ENCODE measurements at places on chromosomes 2 and 18. TPM values are rescaled to one million over a fixed set of nuclear protein-coding genes. Genes with fewer than 3 reads are reported as not detected.

The LONRF2 gene
- 0.02 TPM for total RNA-seq

The OSBPL1A gene
- total RNA-seq: 2.9 TPM

The HNMT gene
- not detected for total RNA-seq

The CGREF1 gene
- 6.4 TPM for total RNA-seq

The TPGS2 gene
- 158 TPM for total RNA-seq

DNA sequence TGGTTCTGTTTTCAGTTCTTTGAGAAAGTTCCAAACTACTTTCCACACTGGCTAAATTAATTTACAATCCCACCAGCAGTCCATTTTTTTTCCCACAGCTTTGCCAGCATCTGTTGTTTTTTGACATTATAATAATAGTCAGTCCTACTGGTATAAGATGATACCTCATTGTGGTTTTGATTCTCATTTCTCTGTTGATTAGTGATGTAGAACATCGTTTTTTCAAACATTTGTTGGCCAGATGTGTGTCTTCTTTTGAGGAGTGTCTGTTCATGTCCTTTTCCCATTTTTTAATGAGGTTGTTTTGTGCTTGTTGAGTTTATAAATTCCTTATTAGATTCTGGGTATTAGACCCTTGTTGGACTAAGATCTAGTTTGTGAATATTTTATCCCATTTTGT, 376.8 kb upstream of the NT5C1B start:
- no peak for DNase-seq

DNA sequence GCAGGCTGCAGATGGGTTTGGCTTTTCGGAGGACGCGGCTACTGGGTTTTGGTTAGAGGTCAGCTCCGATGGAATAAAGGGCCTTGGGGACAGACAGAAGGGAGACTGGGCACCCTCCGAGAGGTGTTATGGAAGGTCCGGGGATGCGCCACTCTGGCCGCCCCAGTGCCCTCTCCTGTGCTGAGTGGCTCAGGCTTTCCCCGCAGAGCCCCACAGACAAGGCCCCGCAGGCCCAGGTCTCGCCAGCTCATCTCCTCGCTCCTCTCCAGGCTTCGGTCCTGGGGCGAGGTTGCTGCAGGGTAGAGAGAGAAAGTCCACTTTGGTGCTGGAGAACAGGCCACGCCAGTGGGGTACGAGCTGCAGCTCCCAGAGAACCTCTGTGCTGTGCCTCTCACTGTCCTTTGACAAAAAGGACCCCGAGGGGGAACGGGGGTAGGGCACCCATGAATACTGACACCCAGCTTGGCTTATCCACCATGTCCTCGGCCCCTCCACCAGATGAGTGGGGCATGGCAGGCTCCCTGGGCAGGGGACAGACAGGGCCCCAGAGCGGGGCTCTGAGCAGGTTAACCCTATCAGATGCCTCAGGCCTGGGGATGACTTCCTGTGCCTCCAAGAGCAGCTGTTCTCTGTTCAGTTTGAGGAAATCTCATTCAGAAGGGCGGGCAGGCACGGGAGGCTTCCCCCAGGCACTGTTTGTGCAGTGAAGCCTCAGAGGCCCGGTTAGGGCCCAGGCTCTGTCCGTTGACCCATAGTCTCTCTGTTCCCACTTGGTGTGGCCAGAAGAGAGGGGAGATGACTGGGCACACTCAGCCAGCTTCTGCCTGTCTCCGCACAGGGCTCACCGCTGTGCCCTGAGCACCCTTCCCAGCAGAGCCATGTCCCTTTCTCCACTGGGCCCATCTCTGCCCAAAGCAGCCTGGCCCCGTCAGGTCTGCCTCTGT, 15.7 kb upstream of the CNNM3 start:
- no peak for DNase-seq

DNA sequence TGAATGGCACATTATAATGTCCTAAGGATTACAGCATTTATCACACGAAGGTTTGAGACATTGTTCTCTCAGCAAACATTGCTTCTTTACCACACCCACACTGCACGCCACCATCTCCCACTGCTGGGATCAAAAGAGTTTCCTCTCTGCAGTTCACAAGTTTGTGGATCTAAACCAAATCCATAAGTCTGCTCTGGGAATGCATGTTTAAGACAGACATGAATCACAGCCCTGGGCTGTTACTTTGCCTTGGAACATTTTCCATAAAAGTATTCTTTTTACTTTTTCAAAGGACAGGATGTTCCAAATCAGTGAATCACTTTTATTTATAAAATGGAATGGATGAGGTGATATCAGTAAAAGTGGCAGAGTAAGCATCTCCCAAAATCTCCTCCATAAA, 36.1 kb downstream of the STPG4 start:
- no peak for DNase-seq

DNA sequence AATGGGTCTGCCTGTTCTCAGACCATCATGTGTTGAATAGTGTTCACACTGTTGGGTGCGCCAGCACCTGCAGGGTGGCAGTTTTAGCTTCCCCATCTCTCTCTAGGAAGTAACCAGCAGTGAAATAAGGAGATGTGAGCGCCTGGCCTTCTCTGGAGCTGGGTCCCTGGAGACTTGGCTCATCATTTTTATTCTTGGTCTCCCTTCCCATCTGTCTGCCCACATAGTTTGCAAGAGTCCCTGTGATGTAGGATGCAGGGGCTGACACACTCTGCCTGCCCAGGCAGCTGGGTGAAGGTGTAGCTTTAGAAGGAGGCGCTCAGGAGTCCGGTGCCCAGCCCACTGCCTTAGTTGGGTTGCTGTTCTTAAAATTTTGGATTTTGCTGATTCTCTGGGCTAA, 172.2 kb downstream of the LDLRAD4 start:
- DNase-seq: no peak

GRCh38 chr18:65235966-65236624, 514.7 kb upstream of the CDH7 start:
- DNase-seq: no peak

DNA sequence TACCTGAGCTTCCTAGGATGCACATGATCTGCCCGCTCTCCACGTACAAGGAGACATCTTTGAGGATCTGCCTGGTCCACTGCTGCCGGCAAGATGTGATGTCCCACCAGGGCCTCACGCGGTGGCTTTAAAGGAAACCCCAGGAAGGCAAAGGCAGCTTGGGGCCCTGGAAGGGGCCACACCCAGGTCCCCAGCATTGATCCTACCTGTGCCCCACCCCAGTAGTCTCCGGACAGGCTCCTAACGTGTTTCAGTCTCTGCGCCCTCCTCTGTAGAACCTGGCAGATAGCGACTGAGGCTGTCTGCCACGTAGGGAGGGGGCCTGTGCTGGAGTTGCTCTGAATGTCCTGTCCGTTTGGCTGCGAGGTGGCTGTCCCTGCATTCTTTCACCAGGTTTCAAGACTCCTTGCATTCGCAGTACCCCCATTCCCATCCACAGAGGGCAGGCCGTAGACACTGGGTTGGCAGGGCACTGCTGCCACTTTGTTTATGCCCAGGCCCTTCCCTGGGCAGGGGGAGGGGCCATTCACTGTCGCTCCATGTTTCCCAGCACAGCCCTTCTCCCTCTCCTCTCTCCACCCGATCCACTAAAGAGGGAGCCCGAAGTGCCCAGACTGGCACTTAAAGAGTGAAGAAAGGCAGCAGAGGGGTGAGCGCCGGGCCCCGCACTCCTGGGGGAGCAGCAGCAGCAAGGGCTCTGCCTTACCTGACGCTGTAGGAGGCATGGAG, 644 bp downstream of the ABCG5 start:
- no peak for DNase-seq

DNA sequence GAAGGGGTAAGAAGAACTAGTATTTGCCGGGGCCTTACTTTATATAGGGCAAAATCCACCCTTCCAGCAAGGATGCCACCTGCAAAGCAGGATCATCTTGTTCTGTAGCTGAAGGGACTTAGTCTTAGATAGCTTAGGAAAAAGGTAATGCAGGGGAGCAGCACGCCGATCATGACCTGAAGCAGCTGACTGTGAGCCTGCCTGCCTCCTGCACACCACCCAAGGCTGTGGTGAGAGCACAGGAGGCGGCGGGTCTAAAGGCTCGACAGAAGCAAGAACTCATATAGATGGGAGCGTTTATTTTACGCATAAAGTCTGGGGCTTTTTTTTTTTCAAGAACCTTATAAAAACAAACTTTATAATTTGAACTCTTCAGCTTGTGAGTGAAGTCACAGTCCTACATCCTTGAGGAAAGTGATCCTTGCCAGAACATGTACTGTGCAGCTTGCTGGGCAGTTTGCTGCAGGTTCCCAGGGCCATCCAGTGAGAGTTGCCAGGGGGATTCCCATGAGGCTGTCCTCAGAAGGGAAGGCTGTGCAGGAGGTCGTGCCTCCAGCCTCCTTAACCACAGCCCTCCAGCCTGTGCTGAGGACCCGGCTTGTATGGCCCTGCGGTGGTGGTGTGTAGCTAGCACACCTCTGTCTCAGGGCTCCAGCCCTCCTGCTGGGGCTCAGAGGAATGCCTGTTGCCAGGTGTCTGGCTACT, 92.1 kb downstream of the RNF144A start:
- no peak for DNase-seq

DNA sequence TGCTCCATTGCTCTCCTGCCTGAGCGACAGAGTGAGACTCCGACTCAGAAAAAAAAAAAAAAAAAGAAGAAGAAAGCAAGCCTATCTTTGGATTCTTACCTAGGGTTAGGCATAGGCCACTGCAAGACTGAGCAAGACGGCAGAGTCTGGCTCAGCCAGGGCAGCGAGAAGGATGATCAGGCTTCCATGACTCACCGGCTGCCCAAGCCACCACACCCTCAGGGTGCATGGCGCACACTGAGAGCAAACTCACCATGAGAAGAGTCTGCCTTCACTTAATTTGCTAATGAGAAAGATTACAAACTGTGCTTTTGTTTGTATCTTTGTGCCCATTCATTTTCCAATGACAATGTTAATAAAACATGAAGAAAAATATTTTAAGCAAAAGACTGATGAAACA, 8.2 kb downstream of the FAM110C start:
- DNase-seq: no peak

DNA sequence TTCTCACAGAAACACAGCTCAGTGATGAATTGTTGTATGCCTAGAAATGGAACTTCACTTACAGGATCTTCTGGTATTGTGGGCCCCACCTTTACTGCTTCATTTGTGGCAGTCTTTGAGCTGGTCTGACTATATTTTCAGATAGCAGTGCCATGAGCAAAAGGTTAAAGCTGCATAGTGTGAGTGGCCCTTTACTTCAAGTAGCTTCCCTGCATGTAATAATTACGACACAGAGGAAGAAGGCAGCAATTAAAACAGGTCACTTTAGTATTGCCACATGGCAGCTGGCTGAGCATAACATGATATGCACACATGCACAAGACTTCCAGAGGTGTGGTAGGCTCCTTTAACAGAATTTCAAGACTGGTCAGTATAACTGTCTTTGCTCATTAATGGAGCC, 426.3 kb upstream of the ZEB2 start:
- no peak for DNase-seq

DNA sequence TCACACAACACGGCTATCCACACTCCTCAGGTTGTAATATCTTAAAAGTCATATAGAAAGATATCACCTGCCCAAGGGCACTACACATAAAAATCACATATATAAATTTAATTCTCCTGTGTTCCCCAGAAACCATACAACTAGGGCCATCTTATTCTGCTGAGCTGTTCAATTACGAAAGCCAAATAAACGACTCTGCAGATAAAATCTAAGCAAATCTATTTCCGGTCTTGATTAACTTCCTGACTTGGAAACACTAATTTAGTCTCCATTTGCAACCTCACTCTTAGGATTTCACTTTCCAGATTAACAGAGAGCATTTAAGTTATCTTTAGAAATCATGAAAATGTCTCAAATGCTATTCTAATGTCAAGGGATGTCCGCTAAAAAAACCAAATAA, 23.9 kb upstream of the STK17B start:
- DNase-seq: no peak

DNA sequence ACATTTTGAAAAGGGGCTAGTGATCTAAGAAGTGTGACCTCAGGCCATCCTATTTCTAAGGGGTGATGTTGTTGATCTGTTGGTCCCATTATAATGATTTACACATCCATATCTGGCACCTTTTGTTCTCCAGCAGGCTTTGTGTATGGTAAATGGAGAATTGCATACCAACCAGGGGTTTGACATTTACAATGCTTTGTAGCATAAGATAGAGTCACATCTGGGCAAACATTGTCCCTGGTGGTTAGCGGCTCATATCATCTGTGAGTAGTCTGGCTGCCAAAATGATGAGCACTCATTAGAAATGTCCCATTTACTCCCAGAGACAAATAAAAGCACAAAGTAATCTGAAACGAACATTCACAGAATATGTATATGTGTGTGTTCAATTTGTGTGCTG, 1775.5 kb upstream of the CELF4 start:
- DNase-seq: no peak

DNA sequence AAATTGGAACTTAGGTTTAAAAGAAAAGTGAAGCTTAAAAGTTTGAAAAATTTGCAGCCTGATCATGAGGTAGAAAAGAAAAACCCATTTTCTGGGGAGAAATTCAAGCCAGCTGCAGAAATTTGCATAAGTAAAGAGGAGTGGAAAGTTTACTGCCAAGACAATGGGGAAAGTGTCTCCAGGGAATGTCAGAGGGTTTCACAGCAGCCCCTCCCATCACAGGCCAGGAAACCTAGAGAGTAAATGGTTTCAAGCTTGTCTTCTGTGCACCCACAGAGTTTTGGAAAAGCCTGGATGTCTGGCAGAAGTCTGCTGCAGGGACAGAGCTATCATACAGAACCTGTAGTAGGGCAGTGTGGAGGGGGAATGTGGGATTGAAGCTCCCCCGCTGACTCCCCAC, 254.0 kb upstream of the FSIP2 start:
- no peak for DNase-seq

GRCh38 chr2:18119883-18120282, 241.4 kb downstream of the KCNS3 start:
- DNase-seq: no peak

DNA sequence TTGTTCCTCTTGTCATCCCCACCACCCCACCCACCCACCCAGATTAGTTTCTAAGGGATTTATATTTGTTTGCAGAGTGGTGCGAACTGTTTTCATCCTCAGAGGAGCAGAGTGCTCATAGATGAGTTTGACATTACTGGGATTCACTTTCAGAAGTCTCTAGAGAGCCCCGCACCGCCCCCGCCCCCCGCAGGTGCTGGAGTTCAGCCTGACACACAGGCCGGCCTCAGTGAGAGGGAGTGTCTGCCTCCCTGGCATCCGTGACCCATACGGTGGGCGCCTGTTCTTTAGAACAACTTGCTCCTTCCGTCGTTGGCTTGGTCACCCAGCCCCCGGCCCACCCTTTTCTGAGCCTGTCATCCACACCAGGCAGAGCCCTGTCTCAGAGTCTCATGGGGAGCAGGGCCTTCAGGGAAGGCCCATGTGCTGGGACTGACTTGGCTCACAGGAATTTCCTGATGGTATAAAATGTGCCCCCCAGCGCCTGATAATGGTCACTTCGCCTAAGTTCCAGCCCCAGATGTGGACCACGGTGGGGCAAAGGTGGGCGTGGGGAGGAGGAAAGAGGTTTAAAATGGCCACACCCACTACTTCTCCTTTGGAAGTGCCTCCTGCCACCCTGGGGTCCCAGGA, 44.3 kb downstream of the HPCAL1 start:
- DNase-seq: peak; percentile 59

GRCh38 chr2:159637240-159637639, 20.9 kb upstream of the BAZ2B start:
- DNase-seq: no peak

Measured in activated CD4-positive, alpha-beta T cell treated with anti-CD3 and anti-CD28 coated beads for 36 hours (primary cell).